ENCODE measurements at places on chromosomes 6 and 20. TPM values are rescaled to one million over a fixed set of nuclear protein-coding genes. Genes with fewer than 3 reads are reported as not detected.

DNA sequence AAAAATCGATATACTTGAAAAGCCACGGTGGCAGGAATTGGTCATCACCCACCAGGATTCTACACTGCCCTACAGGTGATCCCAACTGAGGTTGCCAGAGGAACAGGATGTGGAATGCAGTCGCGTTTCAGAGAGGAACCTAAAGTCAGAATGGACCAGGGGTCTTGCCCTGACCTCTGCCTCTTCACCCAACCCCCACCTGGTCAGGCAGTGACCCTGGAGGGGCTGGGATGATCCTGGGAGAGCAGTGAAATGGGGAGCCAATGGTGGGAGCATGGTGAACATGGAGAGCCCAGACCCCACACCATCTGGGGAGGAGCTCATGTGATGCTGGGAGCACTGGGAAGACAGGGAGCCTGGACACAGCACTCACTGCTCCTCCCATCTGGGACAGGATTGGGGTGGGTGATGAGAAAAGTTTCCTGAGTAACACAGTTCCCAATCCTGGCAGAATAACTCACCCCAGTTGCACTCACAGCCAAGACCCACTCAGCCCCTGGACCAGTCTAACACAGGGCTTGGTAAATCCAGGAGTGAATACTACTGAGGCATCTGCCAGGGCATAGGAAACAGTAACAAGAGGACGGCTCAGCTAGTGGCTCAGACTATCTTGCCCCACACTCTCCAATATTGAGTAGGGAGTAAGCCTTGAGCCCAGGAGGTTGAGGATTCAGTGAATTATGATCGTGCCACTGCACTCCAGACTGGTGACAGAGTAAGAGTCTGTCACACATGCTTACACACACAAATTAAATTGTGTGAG, 1.7 kb upstream of the ULBP2 start:
- DNase-seq: no peak

The KCNK15 gene
- polyA plus RNA-seq: 0.11 TPM

GRCh38 chr6:84836366-84836765, 72.0 kb upstream of the TBX18 start:
- DNase-seq: no peak

DNA sequence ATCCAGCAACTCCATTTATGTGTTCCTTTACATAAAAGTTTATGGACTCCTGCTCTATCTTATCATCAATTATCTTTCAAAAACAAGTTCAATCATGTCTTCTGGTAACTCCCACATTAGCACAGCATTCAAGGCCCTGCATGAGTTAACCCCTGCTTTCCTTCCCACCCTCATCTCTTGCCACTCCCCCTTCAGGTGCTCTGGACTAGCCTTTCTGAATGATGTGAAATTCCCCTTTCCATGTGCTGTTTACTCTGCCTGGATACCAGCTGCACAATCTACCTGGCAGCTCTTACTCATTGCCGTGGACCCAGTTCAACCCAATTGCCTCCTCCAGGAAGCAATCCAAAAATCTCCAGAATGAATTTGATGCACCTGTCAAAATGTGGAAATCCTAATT, 11.9 kb downstream of the ADGRF4 start:
- DNase-seq: no peak

The GPSM3 gene
- 7.7 TPM for polyA plus RNA-seq

The PNLDC1 gene
- 0.25 TPM for polyA plus RNA-seq

- no peak for DNase-seq
Measured at GRCh38 chr6:166862287-166862977, 93.9 kb downstream of the RNASET2 start.

- no peak for DNase-seq
Measured at GRCh38 chr6:6686748-6687601, 98.5 kb downstream of the LY86 start.

- no peak for DNase-seq
Measured at GRCh38 chr6:149014631-149015534, 268.1 kb downstream of the UST start.
